SJSA1 (cell line): ENCODE measurements at places on chromosomes 12 and 14. TPM values are rescaled to one million over a fixed set of nuclear protein-coding genes. Genes with fewer than 3 reads are reported as not detected.

OVCH1 gene
- not detected in 2 replicates for total RNA-seq

ARHGDIB gene
- total RNA-seq = 50.8 TPM in 2 replicates

RPL10L gene
- total RNA-seq = not detected in 2 replicates

OR4E2 gene
- total RNA-seq = not detected in 2 replicates

C3AR1 gene
- total RNA-seq = 0.13 and 1.9 TPM in 2 replicates

GLIPR1L1 gene
- total RNA-seq = not detected in 2 replicates

INHBE gene
- 2.2 and 2.5 TPM in 2 replicates for total RNA-seq

LUM gene
- 505 and 812 TPM in 2 replicates for total RNA-seq

BLTP3B gene
- 17.4 and 33.7 TPM in 2 replicates for total RNA-seq

KRT6B gene
- not detected in 2 replicates for total RNA-seq

TSHR gene
- not detected in 2 replicates for total RNA-seq

PTPRB gene
- 3.0 and 4.5 TPM in 2 replicates for total RNA-seq

KMT2D gene
- 19.9 and 22.6 TPM in 2 replicates for total RNA-seq

VWF gene
- 0.09 and 0.50 TPM in 2 replicates for total RNA-seq

PLEKHG7 gene
- total RNA-seq = not detected in 2 replicates

SLC25A21 gene
- 1.2 and 2.6 TPM in 2 replicates for total RNA-seq

GSC gene
- total RNA-seq = 2.8 and 12.1 TPM in 2 replicates

TAS2R19 gene
- 0.34 and 1.9 TPM in 2 replicates for total RNA-seq

A2M gene
- total RNA-seq = 0.50 and 0.55 TPM in 2 replicates

FIGNL2 gene
- not detected in 2 replicates for total RNA-seq

GPR65 gene
- 1.9 and 2.2 TPM in 2 replicates for total RNA-seq

KRT86 gene
- 0.37 TPM in 1 of 2 replicates, not detected in the other for total RNA-seq

PAPLN gene
- total RNA-seq = 0.38 and 2.4 TPM in 2 replicates

TROAP gene
- 50.1 and 50.8 TPM in 2 replicates for total RNA-seq

AICDA gene
- not detected in 2 replicates for total RNA-seq

POTEM gene
- total RNA-seq = not detected in 2 replicates

NANOG gene
- total RNA-seq = not detected in 2 replicates

RERGL gene
- not detected in 2 replicates for total RNA-seq

ANO4 gene
- total RNA-seq = 0.24 TPM in 1 of 2 replicates, not detected in the other
